ENCODE measurements at places on chromosomes 4 and X. TPM values are rescaled to one million over a fixed set of nuclear protein-coding genes. Genes with fewer than 3 reads are reported as not detected.

DGKK gene
- total RNA-seq, result not detected

SLC26A1 gene
- total RNA-seq, result 0.16 TPM

OTUD5 gene
- 34.7 TPM for total RNA-seq

ADAMTS3 gene
- 6.7 TPM for total RNA-seq

JAKMIP1 gene
- total RNA-seq, result not detected

HELQ gene
- 4.1 TPM for total RNA-seq

ITM2A gene
- total RNA-seq, result 0.33 TPM

PAGE2B gene
- not detected for total RNA-seq

TAF7L gene
- under 0.01 TPM for total RNA-seq

MAGEB1 gene
- not detected for total RNA-seq

SPP1 gene
- 349 TPM for total RNA-seq

EDNRA gene
- total RNA-seq, result 15.0 TPM

PAGE5 gene
- total RNA-seq, result not detected

BTC gene
- total RNA-seq, result 1.5 TPM

CDKL2 gene
- 1.5 TPM for total RNA-seq

SH2D1A gene
- total RNA-seq, result not detected

GLUD2 gene
- 0.51 TPM for total RNA-seq

HSFX1 gene
- total RNA-seq, result 0.81 TPM

SMIM10 gene
- total RNA-seq, result 5.5 TPM

CENPI gene
- 24.9 TPM for total RNA-seq

Measured in mesangial cell (primary cell).